NCI-H2081 treated with DMSO at 0.1 percent for 48 hours (cell line): ENCODE measurements at places on chromosomes 3 and 15.
A peak's percentile ranks its signal among the peaks of the same experiment; 100 is the strongest.

GRCh38 chr3:34284959-34285826 lies 486.8 kb downstream of the PDCD6IP start:
- DNase-seq, result no peak

DNA sequence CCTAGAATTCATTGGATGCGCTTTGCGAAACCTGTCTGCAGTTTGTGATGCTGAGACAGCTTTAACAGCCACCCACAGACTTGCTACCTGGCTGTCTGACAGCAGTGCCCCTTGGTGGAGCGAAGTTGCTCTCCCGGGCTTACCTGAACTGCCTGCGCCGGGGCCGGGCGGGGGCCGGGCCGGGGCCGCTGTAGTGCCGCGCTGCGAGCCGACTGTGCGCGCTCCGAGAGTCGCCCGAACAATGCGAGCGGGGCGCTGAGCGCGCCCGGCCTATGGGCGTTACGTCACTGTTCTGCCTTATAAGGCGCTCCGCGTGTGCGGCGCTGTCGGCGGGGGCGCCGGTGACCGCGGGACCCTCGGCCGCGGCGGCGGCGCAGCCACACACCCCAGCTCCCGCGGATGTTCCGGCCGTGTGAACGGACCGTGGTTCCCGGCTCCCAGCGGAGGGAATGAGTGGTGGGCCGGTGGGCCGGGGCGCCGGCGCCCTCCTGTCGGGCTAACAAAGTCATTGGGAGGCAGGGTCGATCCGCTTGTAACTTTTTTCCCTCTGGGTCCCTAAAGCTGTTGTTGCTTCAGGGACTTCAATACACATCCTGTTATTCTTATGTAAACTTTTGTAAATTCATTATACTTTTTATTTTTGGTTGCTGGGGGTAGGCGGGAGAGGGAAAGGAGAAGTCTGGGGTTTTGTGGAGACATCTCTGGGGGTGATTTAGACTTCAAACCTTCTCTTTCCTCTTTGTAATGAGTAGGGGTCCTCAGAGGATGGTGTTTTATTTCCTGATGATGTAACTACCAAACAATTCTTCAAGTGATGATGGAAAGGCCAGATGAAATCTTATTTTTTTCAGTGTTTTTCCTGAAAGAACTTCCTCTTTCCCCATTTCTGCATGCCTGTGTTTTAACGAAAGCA lies 58.5 kb downstream of the CMSS1 start:
- DNase-seq, result peak; percentile 11

DNA sequence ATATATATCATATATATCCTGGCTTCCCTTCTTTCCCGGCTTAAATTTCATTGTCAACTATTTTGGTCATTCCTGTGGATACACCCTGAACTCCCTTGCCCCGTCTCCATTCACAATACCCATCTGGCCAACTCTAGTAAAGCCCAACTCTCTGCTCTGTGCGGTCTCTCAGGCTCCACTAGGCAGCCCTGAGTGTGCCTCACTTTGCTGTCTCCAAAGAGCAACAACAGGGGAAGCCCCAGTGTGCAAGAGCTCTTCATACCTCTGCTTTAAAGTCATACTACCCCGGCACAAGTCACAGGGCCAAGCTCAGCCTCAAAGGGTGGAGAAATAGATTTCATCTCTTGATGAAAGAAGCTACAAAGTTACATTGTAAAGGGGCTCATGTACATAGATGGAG lies 18.9 kb upstream of the FEM1B start:
- DNase-seq, result no peak

DNA sequence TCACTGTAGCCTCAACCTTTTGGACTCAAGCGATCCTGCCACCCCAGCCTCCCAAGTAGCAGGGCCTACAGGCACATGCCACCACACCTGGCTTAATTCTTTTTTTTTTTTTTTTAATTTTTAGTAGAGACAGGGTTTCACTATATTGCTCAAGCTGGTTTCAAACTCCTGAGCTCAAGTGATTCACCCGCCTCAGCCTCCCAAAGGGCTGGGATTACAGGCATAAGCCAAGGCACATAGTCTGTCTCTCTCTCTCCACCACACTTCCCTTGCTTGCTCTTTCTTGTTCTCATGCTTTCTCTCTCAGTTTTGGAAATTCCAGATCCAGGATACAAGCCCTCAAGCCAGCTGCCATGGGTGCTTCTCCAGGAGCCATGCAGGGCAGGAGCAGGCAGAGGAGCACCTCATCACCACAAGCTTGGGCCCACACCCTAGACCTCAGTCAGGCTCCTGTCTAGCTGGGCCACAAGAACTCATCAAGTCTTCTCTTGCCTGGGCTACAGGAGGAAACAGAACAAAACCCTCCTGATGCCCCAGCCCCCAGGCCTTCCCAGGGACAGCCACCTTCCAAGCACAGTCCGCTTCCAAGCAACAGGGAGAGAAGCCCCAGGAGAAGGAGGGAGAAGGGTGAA lies 145.3 kb upstream of the LPP start:
- no peak for DNase-seq
